ENCODE measurements at places on chromosomes 3 and 15.

DNA sequence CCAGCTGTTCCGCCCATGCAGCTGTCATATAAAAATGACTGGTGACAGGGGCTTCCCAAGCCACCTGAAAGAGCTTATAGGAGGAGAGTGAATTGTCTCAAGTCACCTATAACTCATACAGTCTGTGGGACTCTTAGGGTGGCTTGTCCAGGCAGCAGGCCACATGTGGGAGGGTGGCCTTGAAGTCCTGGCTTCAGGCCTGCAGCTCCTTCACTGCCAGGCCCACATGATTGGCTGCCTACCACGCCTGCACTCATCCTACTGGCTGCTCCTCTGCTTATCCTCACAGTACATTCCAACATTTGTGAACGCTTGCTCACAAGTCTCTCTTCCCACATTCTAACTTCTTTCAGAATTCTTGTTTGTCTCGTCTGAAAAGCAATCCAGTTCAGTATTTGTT lies 41.1 kb upstream of the TIPARP start:
- no peak for DNase-seq

DNA sequence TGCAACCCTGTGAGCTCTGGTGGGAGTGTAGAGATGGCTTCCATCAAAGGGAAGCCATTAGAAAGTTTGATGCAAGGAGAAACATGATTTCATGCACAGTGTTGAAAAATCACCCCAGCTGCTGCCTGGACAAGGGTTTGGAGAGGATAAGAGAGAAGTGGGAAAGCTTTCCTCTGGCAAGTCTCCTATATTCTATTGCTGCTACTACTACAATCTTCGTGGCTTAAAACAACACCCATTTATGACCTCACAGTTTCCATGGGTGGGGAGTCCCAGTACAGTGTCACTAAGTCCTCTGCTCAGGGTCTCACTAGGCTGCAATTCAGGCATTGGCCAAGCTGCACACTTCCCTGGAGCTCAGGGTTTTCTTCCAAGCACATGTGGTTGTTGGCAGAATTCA lies 229.3 kb downstream of the TAFA4 start:
- no peak for DNase-seq

- no peak for DNase-seq
These were observed 137.9 kb downstream of the SNRPN start for GRCh38 chr15:25092661-25093060.

DNA sequence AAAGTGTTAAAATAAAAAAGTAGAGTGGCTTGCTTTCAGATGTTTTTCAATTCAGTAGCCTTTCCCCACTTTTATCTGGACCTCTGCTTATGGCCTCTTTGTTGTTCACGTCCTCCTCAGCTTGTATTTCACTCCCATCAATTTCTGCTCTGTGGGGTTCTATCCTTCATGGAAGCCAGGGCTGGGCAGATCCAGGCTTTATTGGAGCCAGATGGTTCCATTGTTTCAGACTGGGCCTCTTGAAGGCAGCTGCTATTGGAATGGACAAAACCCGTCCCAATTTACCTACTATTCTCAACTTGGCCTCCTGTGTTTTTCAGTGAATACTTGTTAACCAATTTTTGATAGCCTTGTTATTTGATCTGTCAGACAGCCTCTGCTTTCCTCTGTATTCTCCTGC lies 10.9 kb upstream of the AADACL2 start:
- no peak for DNase-seq

GRCh38 chr15:73718694-73719093 lies 34.5 kb downstream of the INSYN1 start:
- no peak for DNase-seq

GRCh38 chr3:120162400-120162799 lies 68.2 kb upstream of the GSK3B start:
- DNase-seq, result no peak

- no peak for DNase-seq
These were observed 11.0 kb downstream of the KCTD6 start for GRCh38 chr3:58502872-58503271.

- no peak for DNase-seq
These were observed 135.5 kb downstream of the STT3B start for GRCh38 chr3:31668242-31668641.

DNA sequence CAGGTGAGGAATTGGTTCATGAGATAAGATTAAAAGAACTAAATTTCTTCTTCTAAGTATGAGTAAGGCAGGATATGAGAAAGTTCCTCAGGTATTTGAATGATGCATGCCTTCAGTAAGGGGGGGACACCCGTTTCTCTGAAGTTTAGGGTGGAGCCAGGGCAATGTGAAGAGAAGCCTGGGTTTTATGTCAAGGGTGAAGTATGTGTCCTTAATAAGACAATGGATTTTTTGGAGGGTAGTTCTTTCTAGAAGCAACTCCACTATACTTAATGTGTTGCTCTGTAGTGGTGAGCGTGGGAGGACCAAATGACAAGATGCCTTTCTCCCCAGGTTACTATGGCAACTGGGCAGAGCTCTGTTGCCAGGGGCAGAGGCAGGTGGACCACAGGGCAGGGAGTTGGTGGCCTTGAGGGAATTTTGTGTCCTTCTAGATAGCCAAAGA lies 44.0 kb downstream of the PHLDB2 start:
- DNase-seq, result no peak

DNA sequence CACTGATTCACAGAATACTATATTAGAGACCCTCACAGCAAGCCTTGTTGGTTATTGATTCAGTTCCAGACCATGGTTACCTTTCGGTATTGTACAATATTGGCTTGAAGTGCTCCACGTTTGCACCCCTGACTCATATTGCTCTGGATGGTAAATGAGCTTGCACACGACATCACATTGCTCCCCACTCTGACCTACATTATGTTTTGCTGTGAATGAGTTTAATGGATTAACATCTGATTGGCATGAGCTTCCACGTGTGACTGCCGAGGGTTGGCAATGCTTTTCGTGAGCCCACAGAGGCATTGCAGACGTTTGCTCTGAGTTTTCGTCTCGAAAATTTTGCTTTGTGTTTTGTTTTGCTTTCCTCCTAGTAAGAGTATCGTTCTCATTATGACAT lies 225.8 kb upstream of the ICE2 start:
- no peak for DNase-seq

GRCh38 chr3:54531741-54532140 lies 396.1 kb downstream of the LRTM1 start:
- no peak for DNase-seq

DNA sequence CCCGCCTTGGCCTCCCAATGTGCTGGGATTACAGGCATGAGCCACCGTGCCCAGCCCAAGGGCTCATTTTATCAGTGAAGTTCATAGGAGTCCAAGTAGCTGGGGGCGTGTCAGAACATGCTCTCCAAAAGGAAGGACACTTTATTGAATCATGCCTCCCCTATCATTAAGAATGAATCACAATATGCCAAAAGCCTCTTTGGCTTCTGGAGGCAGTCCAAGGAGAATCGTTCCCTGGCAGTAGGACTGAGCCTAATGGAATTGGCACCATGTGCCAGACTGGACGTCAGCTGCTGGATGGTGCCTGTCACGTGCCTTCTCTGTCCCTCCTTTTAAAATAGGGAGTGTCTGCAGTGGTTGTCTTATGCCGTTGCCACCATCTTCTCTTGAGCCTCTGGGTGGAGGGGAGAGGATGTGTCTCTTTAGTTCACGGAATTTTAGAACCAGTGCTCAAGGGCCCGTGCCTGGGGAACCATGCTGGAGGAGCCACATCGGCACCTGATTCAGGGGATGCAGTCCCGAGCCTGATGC lies 234.7 kb upstream of the LYSMD4 start:
- DNase-seq, result no peak

DNA sequence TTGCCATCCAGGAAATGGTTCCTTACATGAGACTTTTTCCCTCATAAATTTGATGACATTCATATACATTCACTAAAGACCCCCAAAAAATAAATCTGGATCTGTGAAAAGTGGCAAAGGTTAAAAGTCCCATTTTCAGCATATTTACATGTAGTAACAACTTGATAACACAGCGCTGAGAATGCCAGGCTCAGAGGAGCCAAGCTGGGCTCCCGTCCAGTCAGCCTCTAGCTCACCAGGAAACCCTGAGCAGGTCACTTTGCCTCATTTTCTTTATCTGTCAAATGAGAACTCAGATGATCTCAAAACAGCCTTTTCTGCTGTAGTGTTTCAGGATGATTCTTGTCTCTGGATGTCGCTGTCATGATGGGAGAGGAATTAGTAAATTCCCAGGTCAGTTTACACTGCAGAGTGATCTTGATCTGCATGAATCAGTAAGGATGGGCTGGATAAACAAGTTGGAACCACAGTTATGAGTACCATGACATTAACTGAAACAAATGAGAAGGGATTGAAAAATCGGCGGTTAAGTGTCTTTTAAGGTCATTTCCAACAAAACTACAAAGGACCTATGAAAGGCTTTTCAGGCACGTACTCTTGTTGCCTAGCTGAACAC lies 82.8 kb downstream of the PPARG start:
- DNase-seq, result no peak

DNA sequence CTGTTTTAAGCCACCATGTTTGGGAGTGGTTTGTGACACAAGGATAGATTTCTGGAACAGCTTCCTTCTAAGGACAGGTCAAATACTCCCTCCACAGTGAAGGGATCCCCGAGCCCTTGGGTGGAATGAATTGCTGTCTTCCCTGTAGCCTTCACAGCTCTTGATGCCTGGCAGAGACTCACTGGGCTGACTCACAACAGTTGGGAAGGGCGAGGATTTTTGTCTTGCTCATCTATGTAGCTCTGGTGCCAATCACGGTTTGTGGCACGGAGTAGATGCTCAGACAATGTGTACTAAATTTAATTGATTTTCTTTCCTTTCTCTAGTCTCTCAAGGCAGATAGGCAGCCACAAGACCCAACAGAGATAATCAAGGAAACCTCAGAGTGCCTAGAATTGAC lies 27.0 kb downstream of the CRYGS start:
- no peak for DNase-seq

DNA sequence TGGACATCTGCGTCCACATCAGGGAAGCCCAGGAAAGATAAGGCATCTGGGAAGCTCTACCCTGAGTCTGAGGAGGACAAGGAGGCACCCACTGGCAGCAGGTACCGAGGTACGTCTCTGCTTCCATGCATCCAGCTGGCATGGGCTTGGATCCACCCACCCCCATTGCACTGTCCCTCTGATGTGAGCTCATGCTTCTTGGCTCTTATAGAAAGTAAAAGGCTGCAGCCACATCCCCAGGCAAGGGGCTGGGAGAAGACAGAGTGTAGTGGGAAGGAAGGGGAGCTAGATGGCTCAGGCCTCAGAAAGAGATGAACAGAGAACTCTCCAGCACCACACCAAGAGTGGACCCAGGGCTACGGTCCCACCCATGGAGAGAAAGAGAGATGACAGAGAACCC lies 18.2 kb downstream of the PTH1R start:
- DNase-seq, result no peak

- DNase-seq, result no peak
These were observed 42.9 kb downstream of the DCUN1D1 start for GRCh38 chr3:182937293-182938051.

DNA sequence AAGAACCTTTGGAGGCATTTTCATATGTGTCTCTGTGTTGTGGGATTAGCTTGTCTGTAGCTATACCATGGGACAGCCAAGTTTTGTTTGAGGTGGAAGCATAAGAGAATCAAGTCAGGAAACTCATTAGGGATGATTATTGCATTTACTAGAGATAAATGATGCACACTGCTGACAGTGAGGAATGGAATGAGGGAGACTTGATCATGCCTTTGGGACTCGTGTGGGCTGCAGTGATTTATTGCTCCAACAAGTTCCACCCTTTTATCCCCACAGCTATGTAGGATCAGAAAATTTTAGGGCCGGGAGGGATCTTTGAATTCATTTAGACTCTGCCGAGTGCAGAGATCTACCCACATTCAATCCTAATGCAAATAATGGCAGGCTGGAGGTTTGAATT lies 16.3 kb downstream of the ZNF385D start:
- DNase-seq, result no peak

DNA sequence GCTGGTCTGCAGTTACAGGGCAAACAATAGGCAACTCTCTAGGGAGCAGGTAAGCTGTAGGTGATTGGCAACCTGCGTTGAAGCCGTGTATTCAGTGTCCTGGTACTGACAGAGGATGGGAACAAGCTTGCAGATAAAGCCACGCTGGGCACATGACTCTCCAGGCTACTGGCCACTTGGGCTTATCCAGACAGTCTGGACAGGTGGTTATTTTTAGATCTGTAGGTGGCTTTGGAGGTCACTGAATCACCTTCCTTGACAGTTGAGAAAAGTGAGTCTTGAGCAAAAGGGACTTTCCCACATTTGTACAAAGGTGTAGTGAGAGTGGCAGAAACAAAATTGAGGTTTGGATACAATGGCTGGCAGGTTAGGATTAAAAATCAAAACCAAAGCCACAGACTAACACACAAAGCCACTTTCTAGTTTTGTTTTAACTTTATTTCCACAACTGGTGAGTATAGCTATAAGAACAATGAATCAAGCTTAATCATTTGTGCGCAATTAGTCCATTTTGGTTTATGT lies 22.3 kb upstream of the IL1RAP start:
- no peak for DNase-seq

DNA sequence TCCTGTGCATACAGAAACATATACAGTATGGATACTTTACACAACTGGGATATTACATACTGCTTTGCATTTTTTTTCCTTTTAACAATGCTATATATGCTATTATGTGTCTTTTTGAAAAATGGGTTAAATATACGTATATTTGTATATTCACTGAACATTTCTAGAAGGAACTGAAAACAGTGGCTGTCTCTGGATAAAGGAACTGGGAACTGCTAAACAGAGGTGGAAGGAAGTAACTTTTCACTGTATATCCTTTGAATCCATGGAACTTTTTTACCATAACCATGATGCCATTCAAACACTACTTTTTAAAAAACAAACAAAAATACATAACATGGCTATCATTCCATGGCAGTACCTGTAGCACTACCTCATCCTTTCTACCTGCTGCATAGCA lies 1.8 kb downstream of the MTFMT start:
- DNase-seq, result no peak

DNA sequence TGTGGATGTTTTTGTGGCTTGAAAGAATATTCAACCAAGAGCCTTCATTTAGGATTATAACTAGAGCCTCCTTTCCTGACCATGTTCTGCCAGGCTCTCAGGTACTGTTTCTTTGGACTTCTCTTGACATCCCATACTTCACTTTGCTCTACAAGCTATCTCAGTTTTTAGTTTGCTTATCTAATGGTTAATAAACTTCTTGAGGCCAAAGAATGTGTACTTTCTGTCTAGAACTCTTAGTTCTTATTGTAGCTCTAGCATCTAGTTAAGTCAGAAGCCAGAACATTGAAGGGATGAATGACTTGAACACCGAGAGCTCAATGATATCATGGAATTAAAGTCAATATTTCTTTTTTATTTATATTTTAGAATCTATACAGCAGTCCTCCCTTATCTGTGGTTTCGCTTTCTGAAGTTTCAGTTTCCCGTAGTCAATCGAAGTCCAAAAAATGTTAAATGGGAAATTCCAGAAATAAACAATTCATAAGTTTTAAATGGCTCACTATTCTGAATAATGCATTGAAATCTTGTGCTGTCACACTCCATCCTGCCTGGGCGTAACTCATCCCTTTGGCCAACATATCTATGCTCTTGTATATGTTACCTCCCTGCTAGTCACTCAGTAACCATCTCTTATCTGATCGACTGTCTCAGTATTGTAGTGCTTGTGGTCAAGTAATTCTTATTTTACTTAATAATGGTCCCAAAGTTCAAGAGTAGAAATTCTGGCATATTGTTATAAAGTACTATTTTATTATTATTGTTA lies 368.6 kb upstream of the RBMS3 start:
- DNase-seq, result no peak
